M059J (cell line): ENCODE measurements at places on chromosomes 5 and 9.

- no peak for DNase-seq
Observed at GRCh38 chr9:95459178-95459577, 57.6 kb downstream of the PTCH1 start.

DNA sequence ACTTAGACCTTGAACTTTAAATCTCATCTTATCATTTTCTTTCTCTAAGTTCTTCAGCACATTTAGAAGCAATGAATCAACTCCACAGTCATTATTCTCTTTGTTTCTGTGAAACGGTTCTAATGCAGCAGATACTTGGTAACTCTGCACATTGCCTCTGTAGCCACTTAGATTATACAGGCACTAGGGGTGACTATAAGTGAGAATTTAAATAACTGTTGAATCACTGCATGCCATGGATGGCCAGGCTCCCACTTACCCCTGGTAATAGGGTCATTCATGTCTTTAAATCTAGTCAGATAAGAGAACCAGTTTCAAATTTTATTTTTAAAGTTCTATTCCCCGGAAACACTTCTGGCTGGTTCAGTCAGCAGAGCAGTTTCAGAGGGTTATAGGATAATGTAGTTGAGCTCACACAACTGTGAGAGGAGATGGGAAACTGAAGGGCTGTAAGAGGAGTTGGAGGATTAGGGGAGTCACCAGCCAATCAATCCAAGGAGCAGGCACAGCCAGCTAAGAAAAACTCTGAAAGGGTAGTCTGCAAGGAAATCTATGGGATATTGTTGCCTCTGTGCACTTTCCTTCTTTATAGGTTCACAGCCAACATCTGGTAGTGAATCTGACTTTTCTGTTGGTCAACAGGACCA is 4.2 kb upstream of the MINAR2 start:
- DNase-seq: no peak

DNA sequence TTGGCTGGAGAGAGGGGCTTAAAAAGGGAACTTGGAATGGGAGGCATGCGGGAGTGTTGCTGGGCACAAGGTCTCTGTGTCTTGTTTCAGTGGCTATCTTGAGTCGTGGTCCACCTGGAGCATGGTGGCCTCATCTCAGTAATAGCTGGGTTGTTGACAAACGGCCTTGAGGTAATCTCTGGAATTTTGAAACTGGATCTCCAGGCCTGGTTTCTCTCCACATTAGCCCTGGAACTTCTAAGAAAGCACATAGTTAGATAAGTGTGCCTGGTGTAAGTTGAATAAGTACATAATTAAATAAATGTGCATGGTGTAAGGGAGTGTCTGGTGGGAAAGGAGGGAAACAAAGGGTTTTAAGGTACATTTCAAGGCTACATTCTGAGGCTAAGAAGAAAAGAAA is 62.2 kb downstream of the INIP start:
- no peak for DNase-seq

GRCh38 chr9:69097064-69097463 is 61.5 kb downstream of the FXN start:
- DNase-seq: peak; percentile 75

- DNase-seq: peak; percentile 74
Observed at GRCh38 chr5:89265511-89266179, 382.7 kb upstream of the MEF2C start.

- no peak for DNase-seq
Observed at GRCh38 chr5:40405996-40406740, 273.5 kb upstream of the PTGER4 start.

DNA sequence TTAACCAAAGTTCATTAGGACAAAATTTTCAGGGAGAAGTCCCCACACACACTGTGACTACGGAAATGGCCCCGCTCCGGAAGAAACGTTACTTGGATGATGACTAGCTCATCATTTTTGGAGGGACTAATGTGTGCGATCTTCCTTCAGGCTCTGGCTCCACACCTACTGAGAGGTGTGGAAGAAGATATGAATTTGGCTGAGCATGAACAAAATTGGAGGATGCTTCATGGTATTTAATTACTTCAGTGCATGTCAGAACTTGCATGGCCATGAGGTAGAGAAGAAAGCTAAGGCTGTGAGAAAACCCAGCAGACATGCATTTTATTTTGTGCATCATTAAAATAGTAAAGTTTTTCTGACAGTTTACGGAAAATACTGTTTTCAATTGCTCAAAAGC is 202.1 kb upstream of the TLE4 start:
- no peak for DNase-seq
